ENCODE measurements at places on chromosomes 7 and 10.

DNA sequence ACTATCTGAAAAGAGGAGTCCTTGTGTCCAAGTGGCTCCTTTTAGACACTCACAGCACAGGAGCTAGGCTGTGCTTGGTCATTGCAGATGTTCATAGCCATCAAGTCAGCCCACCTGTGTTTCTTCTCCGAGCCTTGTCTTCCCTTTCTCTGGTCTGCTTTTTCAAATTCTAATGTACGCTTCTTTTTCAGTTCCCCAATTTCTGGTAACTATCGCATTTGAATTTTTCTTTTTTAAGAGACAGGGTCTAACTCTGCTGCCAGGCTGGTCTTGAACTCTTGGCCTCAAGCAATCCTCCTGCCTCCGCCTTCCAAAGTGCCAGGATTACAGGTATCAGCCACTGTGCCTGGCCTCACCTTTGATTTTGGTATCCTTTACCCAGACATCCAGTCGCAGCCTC lies 18.9 kb downstream of the APBB1IP start:
- DNase-seq = no peak

- no peak for DNase-seq
Measured at GRCh38 chr7:6346581-6346980, 74.2 kb upstream of the CYTH3 start.

- peak; percentile 16 for DNase-seq
Measured at GRCh38 chr7:109745677-109746410, 1176.2 kb downstream of the DNAJB9 start.

GRCh38 chr7:135467207-135467711 lies 42.6 kb downstream of the CNOT4 start:
- no peak for DNase-seq

- no peak for DNase-seq
Measured at GRCh38 chr7:100191775-100192174, 14.1 kb downstream of the STAG3 start.

DNA sequence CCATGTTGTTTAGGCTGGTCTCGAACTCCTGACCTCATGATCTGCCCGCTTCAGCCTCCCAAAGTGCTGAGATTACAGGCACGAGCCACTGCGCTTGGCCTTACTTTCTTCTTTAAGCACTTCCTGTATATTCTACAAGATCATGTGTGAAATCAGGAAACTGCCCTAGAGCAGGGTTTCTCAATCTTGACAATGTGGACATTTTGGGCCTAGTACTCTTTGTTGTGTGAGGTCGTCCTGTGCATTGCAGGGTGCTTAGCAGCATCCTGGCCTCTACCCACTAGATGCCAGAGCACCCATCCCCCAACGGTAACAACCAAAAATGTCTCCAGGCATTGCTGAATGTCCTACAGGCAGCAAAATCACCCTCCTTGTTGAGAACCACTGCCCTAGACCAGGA lies 24.7 kb downstream of the RRP12 start:
- no peak for DNase-seq

GRCh38 chr7:131211500-131211899 lies 116.2 kb upstream of the MKLN1 start:
- DNase-seq = no peak

- DNase-seq = no peak
Measured at GRCh38 chr7:54812756-54813322, 53.8 kb upstream of the SEC61G start.

DNA sequence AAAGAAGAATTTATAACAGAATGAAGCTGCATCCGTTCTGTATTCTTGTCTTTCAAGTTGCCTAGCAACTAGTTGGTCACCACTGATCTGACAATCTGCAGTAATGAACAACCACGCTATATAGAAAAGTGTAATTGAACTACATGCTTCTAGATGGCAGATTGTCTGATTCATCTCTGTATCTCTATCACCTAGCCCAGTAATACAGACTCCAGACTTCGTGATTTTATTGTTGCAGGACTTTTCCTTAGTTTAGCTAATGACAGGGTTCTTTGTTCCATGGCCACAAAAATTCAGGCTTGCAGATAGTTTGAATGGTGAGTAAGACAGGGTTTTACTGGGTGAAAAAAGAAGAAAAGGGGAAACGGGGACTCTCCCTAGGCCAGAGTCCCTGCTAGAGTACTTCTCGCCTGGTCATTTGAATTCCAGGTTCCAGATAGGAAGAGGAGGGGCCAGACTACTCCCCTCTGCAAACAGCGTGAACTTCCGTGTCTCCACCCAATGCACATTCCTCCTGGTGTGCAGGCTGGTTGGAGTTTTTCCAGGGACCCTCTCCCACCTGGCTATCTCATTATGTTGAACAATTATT lies 45.9 kb downstream of the COL1A2 start:
- DNase-seq = peak; percentile 30

Measured in NCI-H2081 (cell line).